ENCODE measurements at places on chromosomes 4 and X. TPM values are rescaled to one million over a fixed set of nuclear protein-coding genes. Genes with fewer than 3 reads are reported as not detected.

MSX1 gene
- total RNA-seq: 1.3 TPM

TENM3 gene
- 3.6 TPM for total RNA-seq

TACC3 gene
- total RNA-seq: 7.3 TPM

DNAAF6 gene
- total RNA-seq: not detected

BEND4 gene
- total RNA-seq: not detected

VCX3A gene
- total RNA-seq: not detected

TAF7L gene
- 0.33 TPM for total RNA-seq

N4BP2 gene
- total RNA-seq: 5.3 TPM

GRCh38 chr4:152045807-152046571, 285.2 kb upstream of the GATB start:
- peaks cover 2% of the 10 kb centered on the region for H3K27me3 ChIP-seq
- peak; percentile 61 for DNase-seq
- no peaks in the 10 kb centered on the region for H3K36me3 ChIP-seq
- H3K27ac ChIP-seq: no peak overlapping the region

DNA sequence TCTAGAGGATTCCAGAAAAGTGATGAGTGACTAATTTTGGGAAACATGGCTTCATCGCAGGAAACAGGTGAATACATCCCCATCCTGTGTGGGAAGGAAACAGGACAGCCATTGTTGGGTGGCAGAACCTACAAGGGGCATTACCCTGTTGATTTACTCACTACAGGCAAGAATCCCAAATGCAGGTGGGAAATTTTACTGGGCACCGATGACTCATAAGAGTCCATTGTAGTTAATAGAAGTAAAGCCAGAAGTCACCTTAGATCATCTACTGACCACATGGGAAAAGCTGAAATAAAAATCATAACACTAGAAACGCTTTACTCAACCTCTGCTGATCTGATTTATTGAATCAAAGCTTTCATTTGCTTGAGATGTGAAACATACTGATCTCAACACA, 136.4 kb downstream of the TRIML1 start:
- DNase-seq: no peak
- no peak overlapping the region for H3K27ac ChIP-seq
- no peaks in the 10 kb centered on the region for H3K36me3 ChIP-seq
- H3K4me1 ChIP-seq: no peaks in the 10 kb centered on the region
- H3K4me3 ChIP-seq: no peak overlapping the region

GRCh38 chrX:109889289-109890006, 113.5 kb upstream of the TMEM164 start:
- H3K36me3 ChIP-seq: no peaks in the 10 kb centered on the region
- peak; percentile 47 for DNase-seq
- no peak overlapping the region for H3K27ac ChIP-seq
- H3K4me3 ChIP-seq: no peak overlapping the region
- no peaks in the 10 kb centered on the region for H3K27me3 ChIP-seq

DNA sequence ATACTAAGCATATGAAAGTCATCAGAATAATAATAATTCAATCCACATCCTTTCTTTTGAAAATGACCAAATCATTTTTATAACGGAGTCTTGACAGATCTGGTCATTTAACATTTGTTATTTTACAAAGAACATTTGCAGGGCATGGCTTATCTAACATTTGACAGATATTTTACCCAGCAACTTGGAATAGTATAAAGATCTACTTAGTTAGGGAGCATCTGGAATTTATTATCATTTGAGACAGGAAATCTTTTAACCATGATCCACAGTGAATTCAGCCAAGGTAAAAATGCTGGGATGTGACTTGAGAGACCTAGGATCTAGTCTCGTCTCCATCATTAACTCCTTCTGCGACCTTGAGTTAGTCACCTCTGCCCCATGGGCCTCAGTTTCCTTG, 22.4 kb downstream of the STARD8 start:
- H3K4me3 ChIP-seq: no peak overlapping the region
- H3K4me1 ChIP-seq: no peaks in the 10 kb centered on the region
- no peak for DNase-seq
- no peaks in the 10 kb centered on the region for H3K27me3 ChIP-seq

DNA sequence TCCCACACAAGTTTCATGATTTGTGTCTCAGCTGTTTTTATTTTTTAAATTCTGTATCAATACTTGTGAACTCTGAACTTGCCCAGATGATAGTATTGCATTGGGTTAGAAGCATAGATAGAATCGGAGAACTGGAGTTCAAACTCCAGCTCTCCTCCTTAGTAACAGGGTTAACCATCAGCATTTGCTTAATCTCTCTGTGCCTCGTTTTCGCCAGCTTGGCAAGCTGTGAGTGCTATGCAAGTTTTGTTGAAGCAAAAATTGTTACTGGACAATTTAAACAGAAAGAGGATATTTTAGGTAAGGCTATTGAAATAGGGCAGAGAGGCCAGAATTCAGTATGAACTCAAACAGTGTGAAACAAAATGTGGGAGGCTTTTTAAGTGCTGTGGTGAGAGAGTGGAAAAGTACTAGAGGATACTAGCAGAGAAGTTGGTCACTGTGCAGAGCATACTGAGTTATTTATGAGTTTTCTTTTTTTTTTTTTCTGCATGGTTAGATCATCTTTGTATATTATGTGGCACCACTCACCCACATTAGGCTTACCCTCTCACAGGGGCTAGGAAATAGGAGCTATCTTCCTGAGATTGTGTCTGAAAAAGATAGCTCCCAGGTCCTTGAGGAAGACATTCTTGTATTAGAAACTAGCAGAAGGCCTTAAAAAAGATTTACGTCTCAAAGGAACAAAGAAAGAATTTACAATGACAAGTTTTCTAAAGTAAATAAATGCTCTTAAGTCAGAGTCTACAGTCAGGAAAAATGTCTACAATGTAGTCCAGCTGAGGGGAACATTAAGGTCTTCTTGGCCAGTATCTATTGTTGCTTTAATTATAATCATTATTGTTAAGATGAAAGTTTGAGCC, 1126.6 kb downstream of the FAT4 start:
- no peaks in the 10 kb centered on the region for H3K27me3 ChIP-seq
- H3K4me3 ChIP-seq: no peak overlapping the region
- DNase-seq: no peak
- H3K4me1 ChIP-seq: no peaks in the 10 kb centered on the region

DNA sequence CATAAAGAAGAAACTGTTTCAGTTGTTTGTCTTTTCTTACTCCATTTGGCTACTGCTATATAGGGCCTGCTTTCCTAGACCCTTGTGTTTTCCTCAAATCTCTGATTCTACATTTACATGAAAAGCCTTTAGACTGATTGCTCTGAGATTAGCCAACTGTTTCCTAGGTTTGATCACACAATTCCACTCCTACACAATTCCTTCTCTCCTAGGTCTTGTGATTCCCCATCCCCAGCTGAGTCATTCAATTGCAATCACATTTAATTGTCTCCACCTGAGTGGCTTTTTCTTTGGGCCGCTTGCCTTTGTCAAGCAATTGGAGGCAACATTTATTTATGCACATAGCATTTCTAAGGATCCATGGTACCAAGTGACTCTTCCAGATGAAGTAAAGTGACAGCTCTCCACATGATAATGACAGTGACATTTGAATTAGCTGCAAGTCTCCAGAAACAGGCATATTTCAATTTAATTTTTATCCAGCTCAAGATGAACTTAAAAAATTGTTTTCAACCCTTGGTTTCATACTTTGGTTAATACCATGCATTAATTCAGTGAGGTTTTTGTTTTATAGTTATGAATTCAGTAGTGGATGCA, 35.8 kb downstream of the ATXN3L start:
- no peak overlapping the region for H3K4me3 ChIP-seq
- no peak overlapping the region for H3K27ac ChIP-seq
- no peak for DNase-seq
- no peaks in the 10 kb centered on the region for H3K36me3 ChIP-seq

DNA sequence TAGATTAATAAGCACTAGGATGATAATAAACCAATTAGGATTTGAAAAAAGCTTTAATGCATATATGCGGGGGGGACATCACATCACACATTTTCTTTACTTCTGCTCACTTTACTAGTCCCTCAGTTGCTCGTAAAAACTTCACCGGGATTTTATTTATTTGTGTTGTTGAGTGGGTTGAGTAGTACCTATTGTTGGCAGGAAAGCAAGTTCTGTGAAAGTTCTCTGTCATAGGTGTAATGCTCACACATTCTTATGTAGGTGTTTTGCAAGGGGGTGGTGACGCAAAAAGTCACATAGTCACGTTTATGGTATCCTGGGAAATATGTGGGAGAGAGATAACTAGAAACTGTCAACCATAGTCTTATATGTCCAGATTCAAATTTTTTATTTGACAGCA, 65.3 kb downstream of the PDLIM5 start:
- H3K4me1 ChIP-seq: peaks cover 2% of the 10 kb centered on the region
- no peak overlapping the region for H3K4me3 ChIP-seq
- no peak for DNase-seq
- H3K36me3 ChIP-seq: no peaks in the 10 kb centered on the region
- no peak overlapping the region for H3K27ac ChIP-seq
- H3K27me3 ChIP-seq: no peaks in the 10 kb centered on the region

- H3K4me1 ChIP-seq: no peaks in the 10 kb centered on the region
- no peaks in the 10 kb centered on the region for H3K27me3 ChIP-seq
- peak; percentile 47 for DNase-seq
- no peak overlapping the region for H3K4me3 ChIP-seq
- H3K27ac ChIP-seq: no peak overlapping the region
These were observed 923.8 kb downstream of the RAPGEF2 start for GRCh38 chr4:160026721-160027120.

GRCh38 chr4:26181616-26182015, 139.2 kb upstream of the RBPJ start:
- H3K27me3 ChIP-seq: no peaks in the 10 kb centered on the region
- H3K4me3 ChIP-seq: no peak overlapping the region
- no peaks in the 10 kb centered on the region for H3K36me3 ChIP-seq
- H3K4me1 ChIP-seq: peaks cover 6% of the 10 kb centered on the region
- DNase-seq: peak; percentile 48

- no peak overlapping the region for H3K4me3 ChIP-seq
- H3K27me3 ChIP-seq: no peaks in the 10 kb centered on the region
- no peak for DNase-seq
- H3K36me3 ChIP-seq: no peaks in the 10 kb centered on the region
- H3K27ac ChIP-seq: no peak overlapping the region
These were observed 10.1 kb upstream of the SASH3 start for GRCh38 chrX:129769467-129770154.

- H3K4me1 ChIP-seq: no peaks in the 10 kb centered on the region
- no peaks in the 10 kb centered on the region for H3K36me3 ChIP-seq
These were observed 149.2 kb downstream of the BCOR start for GRCh38 chrX:39948582-39948981.

- H3K27ac ChIP-seq: no peak overlapping the region
- H3K4me1 ChIP-seq: no peaks in the 10 kb centered on the region
- H3K36me3 ChIP-seq: no peaks in the 10 kb centered on the region
- no peak for DNase-seq
- peaks cover 4% of the 10 kb centered on the region for H3K27me3 ChIP-seq
These were observed 1.4 kb upstream of the HHIP start for GRCh38 chr4:144644368-144645101.

Data from fibroblast of lung (primary cell).